ENCODE measurements at places on chromosomes 2 and 18.

- no peak for DNase-seq
These were observed 142.7 kb downstream of the ATP9B start for GRCh38 chr18:79211844-79212243.

DNA sequence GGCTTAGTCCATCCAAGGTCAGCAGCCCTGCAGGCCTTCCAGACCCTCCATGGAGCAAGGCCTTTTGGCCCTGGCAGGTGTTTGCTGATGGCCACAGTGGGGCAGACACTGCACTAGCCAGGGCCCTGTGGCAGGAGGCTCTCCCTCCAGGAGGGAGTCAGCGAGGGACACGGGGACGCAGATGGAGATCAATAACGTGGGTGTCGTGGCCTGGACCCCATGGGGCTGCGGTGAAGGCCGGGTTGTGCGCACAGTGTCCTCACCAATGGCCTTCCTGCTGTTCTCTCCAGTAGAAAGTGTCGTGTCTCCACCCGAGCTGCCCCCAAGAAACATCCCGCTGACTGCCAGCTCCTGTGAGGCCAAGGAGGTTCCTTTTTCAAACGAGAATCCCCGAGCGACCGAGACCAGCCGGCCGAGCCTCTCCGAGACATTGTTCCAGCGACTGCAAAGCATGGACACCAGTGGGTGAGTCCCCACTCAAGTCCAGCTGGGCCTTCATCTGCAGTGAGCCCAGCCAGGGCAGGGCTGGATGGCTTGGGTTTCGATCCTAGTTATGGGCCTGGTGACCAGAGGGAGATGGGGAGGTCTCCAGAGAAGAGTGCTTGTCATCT lies 65.4 kb downstream of the INPP5D start:
- no peak for DNase-seq

- peak; percentile 69 for DNase-seq
These were observed 65.4 kb downstream of the TRPM8 start for GRCh38 chr2:233982421-233983121.

- no peak for DNase-seq
These were observed 463 bp upstream of the CABYR start for GRCh38 chr18:24138409-24138788.

DNA sequence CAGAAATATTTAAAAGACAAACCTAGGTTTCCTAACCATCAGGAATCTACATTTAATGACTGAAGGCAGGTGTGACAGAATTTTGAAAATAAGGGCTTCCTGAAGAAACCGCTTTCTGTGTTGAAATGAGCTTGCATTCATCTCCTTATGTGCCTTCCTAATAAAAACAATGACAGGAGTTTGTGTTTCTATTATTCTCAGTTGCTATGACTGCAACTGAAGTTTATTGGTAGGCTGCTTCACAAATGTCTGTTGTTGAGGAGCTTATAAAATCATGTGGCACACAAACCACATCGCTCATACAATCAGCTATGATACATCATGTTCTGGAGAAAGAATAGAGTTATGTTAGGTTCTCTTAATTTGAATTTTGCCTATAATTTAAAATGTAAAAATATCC lies 362.7 kb upstream of the SLC8A1 start:
- DNase-seq: no peak

- DNase-seq: no peak
These were observed 315.0 kb upstream of the SMIM21 start for GRCh38 chr18:75742516-75742915.

DNA sequence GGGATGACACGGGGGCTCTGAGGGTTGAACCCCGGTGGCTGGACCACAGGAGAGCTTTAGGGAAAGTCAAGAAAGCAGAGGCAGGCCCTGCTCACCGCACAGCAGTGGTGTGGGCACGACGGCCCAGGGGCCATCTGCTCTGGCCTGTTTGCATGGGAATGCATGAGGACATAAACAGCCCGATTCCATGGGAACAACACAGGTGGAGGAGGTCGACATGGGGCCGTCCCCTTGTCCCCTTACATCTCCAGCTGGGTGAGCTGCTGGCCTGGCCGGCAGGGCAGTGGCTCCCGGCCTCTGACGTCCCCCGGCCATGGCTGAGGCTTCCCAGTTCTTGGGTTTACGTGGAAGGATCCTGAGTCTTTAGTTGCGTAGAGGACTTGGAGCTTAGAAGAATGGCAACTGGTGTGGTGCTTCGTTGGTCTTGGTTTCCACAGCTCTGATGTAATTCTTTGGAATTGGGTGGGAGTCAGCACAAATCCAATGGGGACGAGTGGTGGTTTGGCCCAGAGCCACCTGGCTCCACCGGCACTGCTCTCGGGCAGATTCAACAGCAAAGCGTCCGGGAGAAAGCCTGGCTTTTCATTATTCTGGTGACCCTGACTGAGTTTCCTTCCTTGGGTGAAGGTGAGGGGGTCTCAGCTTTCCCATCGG lies 98.3 kb upstream of the HDAC4 start:
- DNase-seq: no peak

DNA sequence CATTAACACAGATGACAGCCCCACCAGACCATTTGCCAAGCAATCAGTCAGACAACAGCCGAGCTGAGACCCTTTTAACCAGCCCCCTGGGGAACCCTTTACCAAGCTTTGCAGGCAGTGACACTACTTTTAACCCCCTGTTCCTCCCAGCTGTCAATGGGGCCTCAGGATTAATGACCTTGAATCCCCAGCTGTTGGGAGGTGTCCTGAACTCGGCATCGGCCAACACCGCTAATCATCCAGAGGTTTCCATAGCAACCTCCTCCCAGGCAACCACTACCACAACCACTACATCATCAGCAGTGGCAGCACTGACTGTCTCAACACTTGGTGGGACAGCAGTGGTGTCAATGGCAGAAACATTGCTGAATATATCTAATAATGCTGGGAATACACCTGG lies 160.9 kb upstream of the EPC2 start:
- no peak for DNase-seq

DNA sequence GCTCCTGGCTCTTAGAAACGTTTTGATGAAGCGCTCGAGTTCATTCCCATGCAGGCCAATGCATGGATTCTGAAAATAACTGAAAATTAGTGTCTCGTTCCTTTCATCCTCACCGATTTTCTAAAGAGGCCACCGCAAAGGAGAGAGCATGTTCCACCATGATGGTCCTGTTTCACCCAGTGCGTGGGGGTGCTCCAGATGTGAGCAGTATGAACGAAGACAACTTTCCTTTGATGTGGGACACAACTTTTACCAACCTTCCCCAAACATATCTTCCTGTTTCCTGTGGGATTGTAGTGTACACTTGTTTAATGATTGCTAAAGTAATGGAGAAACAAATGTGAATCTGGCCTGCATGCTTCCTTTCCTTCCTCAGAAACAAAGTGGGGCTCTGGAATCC lies 114.5 kb downstream of the PRPF40A start:
- DNase-seq: no peak

DNA sequence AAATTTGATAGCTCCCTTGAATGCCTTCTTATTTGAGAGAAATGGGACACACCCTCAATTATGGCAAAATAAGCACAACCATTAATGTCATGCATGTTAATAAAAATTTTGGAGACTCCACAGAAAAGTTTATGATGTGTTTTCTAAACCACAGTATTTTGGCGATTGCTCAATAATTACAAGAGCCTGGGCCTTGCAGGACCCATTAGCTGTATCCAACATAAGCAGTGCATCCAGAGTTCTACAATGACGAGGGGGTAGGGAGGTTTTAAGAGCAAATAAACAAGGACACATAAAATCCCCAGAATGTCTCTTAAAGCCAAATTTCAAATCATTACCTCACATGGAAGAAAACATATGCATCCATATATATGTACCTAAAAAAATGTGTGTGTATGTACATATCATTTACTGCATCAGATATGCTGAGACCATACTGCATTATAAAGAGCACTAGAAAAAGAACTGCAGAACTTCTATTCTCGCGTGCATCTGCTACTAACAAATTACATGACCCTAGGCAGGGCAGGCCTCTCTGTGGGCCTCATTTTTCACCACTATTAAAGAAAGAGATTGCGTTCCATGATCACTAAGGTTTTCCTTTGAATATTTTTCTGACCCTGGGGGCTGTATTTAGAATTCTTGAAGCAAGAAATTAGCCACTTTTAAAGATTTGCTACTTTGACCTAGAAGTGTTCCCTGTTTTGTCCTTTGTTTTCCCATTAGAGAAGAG lies 38.0 kb downstream of the CMPK2 start:
- no peak for DNase-seq

DNA sequence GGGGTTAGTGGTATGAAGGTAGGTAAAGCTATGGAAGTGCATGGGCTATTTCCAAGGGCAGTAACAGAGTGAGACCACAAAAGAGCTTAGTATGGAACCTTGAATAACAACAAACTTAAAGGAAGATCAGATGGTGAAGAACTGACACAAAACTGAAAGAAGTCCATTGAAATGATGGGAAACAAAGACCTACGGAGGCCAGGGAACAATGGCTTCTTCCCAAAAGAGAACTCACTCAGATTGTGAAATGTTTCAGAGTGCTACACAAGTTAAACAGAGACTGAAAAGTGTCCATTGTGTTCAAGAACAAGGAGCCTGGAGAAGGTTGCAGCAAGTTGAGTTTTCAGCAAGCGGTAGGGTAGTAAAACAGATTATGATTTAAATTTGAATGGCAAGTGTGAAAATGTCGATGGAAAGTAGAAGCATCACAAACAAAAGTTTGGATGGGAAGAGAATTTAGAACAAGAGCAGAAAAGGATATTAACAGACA lies 700.0 kb upstream of the NXPH2 start:
- no peak for DNase-seq

DNA sequence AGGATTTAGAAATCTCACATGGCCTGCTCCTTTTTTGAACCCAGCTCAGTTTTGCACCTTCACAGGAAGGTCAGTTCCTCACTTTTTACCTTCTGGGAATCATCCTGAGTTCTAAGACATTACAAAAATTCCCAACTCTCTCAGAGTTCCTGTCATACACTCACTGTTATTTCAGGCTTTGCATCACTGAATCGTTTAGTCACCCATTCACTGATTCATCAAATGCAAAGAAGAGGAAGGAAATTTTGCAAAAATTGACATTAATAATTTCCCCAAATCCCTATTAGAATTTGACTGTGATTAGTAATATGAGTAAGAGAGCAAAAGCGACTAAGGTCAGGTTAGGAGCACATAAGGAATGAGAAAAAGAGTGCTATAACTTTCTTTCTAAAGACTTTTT lies 197.5 kb downstream of the PDE1A start:
- peak; percentile 9 for DNase-seq

DNA sequence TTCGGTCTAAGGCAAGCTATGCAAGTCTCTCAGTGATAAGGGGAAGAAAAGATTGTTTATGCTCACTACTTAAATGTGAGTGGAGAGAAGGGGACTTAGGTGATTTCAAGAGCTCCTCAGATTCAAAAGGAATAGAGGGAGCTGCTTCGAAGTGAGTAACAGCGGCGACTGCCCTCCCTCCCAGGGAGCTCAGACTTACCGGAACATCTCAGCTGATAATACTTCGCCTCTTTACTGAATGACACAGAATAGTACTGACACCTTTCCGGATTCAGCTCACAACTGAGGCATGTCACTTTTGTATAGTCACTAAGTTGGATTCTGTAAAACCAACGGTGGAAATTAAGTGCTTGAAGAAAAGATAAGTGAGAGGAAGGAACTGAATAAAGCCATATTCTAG lies 55.5 kb downstream of the DPP4 start:
- no peak for DNase-seq

GRCh38 chr2:171482877-171483276 lies 39.4 kb upstream of the CYBRD1 start:
- DNase-seq: no peak

- no peak for DNase-seq
These were observed 105.5 kb downstream of the BCL11A start for GRCh38 chr2:60447943-60448342.

DNA sequence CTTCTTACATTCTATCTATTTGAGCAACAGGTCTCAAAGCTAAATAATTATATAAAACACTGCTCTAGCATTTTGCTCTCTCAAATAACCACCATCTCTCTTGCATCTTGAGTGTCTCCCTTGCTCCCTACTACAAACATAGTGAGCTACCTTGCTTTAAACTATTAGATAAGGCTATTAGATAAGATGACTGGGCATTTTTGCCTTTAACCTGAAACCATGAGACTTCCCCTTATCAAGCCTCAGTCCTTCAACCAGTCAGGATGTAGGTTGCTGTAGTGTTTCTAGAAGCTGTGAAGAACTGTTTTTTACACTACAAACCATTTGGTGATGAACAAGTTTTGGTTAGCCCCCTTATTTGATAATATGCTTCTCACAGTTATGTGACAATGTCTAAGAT lies 115.4 kb upstream of the MAP2 start:
- DNase-seq: no peak

GRCh38 chr2:128288781-128289180 lies 29.9 kb downstream of the HS6ST1 start:
- no peak for DNase-seq

DNA sequence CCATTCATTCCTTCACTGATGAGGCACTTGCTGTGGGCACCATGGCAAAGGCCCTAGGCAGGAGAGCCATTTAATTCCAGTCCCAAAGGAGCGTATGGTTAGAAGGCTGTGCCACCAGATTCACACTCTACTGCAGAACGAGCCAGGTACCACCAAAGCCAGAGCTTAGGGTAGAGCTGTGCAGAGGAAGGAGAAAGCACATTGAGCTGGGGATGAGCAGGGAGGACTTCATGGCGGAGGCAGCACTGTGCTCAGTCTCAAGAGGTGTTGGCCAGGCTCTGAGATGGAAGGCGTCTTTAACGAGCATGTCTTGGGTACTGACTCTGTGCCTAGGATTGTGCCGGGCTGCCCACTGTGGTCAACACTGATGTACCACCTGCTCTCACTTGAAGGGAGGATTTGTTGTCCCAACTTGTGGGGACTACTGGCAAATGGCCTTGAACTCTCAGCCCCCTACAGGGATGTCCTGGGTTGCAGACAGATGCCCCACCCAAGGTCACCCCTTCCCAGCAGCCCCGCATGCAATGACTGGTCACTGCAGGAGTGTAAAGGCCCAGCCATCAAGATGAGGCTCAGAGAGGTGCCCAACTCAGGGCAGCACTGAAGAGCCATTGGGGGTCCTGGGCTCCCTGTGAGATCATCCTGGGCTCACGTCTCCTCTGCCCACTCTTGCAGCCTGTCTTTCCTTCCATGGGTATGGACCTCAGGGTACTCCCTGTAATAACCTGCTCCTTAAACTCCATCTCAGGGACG lies 251.4 kb downstream of the GLI2 start:
- DNase-seq: no peak

DNA sequence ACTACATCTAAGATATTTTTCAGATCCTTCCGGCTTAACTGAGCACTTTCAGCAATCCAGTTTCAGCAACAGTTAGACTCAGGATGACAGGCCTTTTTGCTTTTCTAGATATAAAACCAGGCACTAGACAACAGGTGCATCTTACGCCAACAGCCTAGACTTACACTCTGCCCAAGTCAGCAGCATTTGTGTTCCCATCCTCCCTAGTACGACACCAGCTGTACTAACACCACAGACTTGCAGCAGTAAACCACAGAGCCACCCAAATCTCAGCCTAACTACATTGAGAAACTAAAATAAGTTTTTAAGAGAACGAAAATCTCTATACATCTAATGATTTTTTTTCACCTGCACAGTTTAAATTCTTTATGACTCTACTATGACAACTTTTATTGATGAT lies 89.9 kb upstream of the DNMT3A start:
- DNase-seq: no peak

- no peak for DNase-seq
These were observed 130.0 kb downstream of the EPHA4 start for GRCh38 chr2:221442128-221442527.

- DNase-seq: no peak
These were observed 305.9 kb upstream of the SALL3 start for GRCh38 chr18:78673516-78674321.

GRCh38 chr18:25005541-25006403 lies 346.2 kb downstream of the ZNF521 start:
- no peak for DNase-seq

Data from NCI-H226 (cell line).